Activated CD4-positive, alpha-beta T cell treated with anti-CD3 and anti-CD28 coated beads, Interleukin-2, amount 50 U/mL, for 24 hours (primary cell): ENCODE measurements at places on chromosomes 16 and 17.

DNA sequence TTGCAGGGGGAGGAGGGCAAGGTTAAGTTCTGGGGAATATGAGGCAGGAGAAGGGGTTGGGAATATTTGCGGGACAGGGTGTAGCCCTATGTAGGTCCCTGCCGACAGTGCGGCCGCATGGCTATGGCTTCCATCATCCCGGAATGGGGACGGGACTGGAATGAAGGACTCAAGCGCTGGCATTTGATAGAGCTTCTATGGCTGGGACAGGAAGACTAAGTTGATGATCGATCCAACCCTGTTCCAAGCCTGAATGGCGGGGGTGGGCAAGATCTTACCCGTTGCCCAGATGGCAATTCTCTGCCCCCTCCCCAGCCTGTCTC lies 47.1 kb downstream of the SRCIN1 start:
- no peak for DNase-seq

DNA sequence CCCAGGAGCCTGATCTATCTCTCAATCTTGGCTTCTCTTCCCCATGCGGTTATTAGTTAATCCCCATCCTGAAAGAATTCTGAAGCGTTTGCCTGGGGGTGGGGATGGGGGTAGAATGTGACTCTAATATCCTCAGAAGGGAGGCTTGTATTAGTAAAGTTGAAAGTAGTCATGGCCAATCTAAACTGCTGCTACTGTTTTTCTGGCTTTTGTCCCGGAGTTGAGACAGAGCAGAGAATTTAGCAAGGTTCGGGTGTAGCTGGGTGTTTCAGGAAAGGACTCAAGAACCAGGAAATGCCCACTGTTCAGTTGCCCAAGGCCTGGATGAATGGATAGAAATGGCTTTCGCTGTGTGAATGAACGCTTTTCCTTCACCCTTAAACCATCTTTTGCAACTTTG lies 17.6 kb upstream of the ITGAM start:
- DNase-seq = no peak

GRCh38 chr17:57294101-57294500 lies 37.8 kb downstream of the MSI2 start:
- no peak for DNase-seq

DNA sequence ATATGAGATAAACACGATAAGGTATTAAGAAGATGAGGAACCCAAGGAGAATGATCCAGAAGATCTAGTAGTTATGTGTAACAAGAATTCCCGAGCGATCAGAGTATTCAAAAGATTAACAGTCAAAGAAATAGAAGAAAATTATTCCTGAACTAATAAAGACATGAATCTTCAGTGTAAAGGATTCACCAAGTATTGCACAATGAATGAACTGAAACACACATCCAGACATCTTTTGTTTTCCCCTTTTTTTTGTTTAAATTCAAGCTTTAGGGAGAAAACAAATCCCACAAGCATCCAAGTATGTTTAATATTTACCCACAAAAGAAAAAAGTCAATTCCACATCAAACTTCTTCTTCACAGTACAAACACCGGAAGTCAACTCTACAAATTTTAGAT lies 23.7 kb upstream of the MYOCD start:
- no peak for DNase-seq

DNA sequence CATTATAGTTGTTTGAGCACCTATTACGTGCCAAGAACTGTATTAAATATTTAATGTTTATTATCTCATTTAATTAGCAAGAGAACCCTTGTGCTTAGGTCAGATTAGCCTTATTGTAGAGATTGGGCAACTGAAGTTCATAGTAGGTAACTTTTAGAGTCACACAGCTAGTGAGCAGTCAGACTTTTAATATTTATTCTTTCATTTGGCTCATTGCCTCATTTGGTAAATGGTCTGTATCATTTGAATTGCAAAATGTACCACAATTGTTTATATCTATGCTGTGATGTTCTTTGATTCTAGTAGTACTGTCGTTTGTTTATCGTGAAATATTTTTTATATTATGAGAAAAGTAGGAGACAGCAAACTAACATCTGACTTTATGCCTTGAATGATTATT lies 7.6 kb downstream of the CLTC start:
- DNase-seq = no peak

DNA sequence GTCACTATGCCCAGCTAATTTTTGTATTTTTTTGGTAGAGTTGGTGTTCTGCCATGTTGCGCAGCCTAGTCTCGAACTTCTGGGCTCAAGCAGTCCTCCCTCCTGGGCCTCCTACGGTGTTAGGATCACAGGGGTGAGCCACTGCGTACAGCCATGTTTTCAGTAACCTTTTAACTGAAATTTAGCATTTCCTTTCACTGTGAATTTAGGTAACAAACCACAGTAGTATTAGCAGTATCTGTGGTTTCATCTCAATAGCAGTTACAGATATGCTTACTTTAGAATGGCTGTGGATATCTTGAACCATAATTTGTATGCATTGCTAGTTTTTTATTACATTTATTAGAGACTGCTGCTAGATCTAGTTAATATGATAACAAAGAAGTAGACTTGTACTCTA lies 4.3 kb upstream of the RANGRF start:
- DNase-seq = no peak

DNA sequence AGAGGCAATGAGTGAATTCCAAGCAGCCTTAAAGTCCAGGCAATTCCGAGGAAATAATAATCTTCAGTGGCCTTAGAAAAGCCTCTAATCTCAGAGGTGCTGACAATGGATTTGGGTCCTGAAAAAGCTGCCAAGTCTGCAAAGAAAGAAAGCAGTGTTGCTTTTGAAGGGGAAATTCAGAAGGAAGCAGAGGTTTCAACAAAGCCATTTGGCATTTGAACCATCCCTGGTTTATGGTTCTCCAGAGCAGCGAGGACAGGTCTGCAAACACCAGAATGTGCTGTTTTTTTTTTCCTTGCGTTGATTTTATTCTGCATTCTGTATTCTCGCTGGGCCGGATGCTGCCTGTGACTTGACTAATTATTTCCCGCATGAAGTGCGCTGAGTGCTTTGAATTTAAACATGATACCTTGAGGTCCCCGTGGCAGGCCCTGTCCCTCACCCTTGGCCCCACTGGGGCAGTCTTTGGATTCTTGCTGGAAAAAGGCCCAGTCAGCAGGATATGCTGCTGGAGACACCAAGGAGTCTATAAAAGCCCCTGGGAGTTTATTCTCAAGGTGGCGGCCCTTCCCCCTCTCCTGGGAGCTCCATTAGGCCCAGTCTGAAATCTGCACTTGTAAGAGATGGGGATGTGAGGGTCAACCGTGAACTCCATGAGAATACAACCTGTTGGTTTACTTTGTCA lies 338.3 kb downstream of the HAPSTR1 start:
- DNase-seq = no peak

DNA sequence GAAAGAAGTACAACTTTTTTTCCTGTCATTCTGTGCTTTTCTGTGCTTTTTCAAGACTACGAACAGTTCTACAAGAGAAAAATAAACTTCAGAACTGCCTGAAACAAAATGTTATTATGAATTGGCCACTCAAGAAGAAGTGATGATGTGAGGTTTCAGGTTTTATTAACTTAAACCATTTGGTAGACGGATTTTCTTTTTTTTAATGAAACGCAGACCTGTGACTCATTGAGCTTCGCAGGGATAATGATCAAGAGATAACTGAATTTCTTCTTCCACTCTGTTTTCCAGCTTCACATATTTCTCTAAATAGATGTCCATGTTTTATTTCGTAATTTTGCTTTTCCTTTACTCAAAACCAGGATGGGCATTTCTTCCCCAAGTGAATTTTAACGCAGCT lies 32.7 kb downstream of the AIPL1 start:
- DNase-seq = no peak

DNA sequence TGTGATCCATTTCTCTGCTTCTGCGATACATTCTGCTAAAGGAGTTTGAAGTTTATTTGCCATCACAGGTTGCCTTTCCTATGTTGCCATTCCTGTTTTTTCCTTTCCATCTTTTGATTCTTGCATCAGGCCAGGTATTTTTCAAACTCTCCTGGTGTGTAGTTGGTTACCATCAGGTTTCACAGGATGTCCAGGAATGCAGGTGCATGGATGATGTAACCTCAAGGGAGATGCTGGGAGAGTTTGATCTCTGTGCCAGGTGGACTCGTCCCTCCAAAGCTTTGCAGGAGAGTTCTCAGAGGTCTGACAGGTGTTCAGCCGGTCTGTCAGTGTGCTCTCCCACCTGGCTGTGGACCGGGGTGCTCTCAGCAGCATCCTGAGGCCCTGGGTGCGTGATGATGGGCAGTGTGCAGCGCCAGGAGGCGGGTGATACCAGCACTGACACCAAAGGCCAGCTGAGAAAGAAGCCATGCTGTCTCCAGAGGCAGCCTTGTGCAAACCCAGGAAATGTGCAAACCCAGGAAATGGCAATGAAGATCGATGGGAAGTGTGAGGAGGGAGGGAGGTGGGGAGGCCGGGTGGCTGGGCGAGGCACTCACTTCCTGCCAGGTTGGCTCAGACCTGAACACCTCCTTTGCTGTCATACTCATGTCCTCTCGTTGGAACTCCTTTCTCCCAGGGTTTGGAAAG lies 1.7 kb downstream of the ATP2C2 start:
- no peak for DNase-seq

DNA sequence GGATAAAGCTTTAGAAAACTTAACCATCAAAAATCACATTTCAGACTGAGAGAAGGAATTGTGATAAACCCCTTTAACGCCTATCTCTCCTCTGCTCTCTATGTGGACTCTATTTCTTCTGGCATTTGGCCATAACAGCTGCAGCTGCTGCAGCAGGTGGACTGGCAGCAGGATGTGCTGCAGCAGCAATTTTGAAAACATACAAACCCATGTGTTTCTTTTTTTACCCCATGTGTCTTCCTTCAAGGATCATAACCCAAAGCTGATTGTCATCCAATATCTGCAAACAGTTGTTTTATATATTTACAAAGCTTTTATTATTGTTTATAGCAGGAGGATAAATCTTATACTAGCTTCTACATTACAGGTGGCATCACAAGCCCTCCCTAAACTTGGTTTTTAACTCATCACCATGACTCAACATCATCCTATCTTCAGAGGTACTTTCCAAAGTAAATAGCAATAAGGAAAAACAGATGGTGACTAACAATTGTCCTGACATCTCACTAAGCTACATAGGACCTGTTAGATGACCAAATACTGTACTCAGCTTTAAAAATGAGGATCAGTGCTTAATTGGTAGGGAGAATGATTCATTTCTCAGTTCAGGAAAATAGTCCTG lies 14.5 kb upstream of the KRTAP9-2 start:
- no peak for DNase-seq

DNA sequence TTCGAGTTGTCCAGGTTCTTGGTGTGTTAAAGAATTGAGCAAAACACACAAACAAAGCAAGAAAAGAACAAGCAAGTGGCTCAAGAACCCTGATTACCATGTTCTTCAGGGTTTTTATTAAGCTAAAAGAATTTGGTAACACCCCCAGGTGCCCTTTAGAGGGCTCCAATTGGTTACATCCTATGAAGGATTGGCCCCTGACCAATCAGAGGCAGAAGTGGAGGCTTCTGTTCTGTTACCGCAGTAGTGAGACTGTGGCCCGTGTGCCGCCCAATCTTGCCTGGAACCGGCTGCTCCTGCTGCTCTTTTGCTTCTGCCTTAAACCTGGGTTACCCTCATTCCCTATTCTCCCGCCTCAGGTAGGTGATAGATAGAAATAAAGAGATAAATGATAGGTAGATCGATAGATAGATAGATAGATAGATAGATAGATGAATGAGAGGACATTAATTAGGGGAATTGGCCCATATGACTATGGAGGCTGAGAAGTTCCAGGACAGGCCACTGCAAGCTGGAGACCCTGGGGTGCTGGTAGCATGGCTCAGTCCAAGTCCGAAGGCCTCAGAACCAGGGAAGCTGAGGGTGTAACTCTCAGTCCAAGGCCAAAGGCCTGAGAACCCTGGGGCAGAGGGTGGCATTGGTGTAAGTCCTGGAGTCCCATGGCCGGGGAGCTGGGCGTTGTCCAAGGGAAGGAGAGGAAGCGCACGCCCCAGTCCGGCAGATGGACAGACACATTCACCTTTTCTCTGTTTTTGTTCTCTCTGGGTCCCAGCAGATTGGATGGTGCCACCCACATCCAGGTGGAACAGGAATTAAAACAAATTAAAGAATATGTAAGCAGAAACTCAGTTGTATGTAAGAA lies 3.5 kb upstream of the CA5A start:
- DNase-seq = no peak

GRCh38 chr16:79811541-79811940 lies 211.0 kb upstream of the MAF start:
- DNase-seq = no peak

DNA sequence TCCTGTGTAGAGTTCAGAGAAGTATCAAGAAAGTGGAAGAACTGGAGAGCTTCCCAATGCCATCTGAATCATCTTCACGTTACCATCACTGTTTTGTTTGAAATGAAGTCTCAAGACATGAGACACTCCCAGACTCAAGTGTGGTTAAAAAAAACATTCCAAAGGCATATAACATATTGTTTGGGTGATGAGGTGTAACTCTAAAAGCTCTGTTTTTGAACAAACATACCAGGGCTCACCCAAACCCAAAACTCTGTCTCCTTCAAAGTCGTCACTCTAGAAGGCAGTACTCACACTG lies 6.3 kb upstream of the ZCCHC14 start:
- no peak for DNase-seq

DNA sequence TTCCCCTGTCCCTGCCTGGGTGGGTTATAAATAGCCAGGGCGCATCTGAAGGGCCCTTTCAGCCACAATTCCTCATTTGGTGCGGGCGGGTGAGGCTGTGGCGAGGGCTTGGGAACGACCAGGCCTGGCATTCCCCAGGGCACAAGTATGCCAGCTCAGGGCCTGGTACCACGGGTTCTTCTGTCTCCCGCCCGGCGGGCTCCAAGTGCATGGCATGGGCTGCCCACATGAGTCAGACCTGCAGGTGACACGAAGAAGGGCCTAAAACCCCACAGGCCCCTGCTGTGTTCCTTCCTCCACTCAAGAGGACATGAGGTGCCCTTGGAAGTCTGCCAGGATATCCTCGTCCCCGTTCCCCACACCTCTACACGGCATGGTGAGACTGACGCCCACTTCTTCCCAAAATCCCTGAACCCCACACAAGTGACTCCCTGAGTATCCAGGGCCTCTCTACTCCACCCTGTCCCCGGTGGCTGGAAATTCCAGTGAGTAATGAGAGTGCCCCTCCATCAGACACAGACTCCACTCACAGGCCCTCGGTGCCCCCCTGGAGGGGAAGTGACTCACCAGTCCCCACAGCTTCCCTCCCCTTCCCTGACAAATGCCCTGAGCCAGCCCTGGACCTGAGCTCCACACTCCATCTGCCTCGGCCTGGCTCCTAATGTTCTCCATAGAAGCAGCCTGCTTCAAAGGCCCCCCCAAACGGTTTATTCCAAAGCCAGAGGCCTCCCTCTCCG lies 68.8 kb downstream of the ABR start:
- DNase-seq = no peak
